ENCODE measurements at places on chromosomes 3 and 15. TPM values are rescaled to one million over a fixed set of nuclear protein-coding genes. Genes with fewer than 3 reads are reported as not detected.
A peak's percentile ranks its signal among the peaks of the same experiment; 100 is the strongest.

GRCh38 chr3:100634493-100635272 is 25.3 kb downstream of the ADGRG7 start:
- H3K27ac ChIP-seq = no peak overlapping the region
- no peak overlapping the region for H3K4me3 ChIP-seq
- H3K36me3 ChIP-seq = no peaks in the 10 kb centered on the region
- H3K4me1 ChIP-seq = peaks cover 15% of the 10 kb centered on the region
- H3K27me3 ChIP-seq = peaks cover 5% of the 10 kb centered on the region

- no peak for DNase-seq
- no peak overlapping the region for H3K4me3 ChIP-seq
These were observed 1.7 kb downstream of the LRRC2 start for GRCh38 chr3:46564190-46565021.

- H3K4me1 ChIP-seq = peaks cover 18% of the 10 kb centered on the region
- DNase-seq = peak; percentile 54
- H3K36me3 ChIP-seq = no peaks in the 10 kb centered on the region
These were observed 15.4 kb upstream of the RFC4 start for GRCh38 chr3:186821429-186822387.

DNA sequence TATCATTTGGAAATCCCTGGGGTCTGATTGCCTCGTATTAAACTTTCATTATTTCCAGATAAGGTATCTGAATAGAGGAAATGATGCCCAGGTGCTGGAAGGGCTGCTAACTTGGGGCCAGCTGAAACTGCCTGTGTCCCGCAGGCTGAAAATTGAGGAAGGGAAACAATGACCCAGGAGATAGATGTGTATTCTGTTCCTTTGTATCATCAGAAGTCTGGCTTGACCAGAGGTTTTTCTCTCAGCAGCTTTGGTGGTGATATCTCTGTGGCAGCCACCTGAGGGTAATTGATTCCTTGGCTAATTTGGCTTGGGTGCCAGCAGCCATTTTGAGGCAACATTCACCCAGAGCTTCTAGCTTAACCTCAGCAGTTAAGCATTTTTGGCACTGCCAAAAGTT is 90.0 kb upstream of the STT3B start:
- peaks cover 5% of the 10 kb centered on the region for H3K4me1 ChIP-seq
- H3K27me3 ChIP-seq = no peaks in the 10 kb centered on the region
- H3K27ac ChIP-seq = no peak overlapping the region
- H3K4me3 ChIP-seq = no peak overlapping the region
- DNase-seq = no peak

DNA sequence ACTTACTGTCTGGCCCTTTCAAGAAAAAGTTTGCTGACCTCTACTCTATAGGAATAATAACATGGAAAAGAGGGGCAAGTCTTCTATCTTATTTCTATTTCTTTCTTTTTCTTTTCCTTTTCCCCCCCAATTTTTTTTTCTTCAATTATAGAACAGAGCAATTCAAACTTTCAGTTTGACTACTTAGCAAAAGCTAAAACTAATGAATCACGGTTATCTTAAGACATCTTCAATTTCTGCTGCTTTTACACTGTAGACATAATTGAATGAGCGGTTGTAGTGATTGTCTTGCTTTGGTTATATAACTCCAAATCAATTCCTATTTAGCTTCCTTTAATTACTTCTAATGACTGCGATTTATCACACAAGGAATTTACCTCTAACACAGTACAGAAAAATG is 74.3 kb upstream of the P2RY1 start:
- H3K4me3 ChIP-seq = no peak overlapping the region
- no peaks in the 10 kb centered on the region for H3K36me3 ChIP-seq
- DNase-seq = no peak
- H3K27ac ChIP-seq = no peak overlapping the region
- H3K4me1 ChIP-seq = no peaks in the 10 kb centered on the region

- no peak overlapping the region for H3K4me3 ChIP-seq
- H3K36me3 ChIP-seq = no peaks in the 10 kb centered on the region
- no peak for DNase-seq
- no peaks in the 10 kb centered on the region for H3K27me3 ChIP-seq
- H3K27ac ChIP-seq = no peak overlapping the region
- H3K4me1 ChIP-seq = no peaks in the 10 kb centered on the region
These were observed 823.0 kb downstream of the CADM2 start for GRCh38 chr3:85781806-85782205.

GRCh38 chr15:74725225-74725774 is at the start of gene CYP1A1:
Gene CYP1A1, minus strand, starts transcription at chr15:74725528. Its CDS starts 2,431 bp downstream, at chr15:74723097.
- peak; percentile 43 for DNase-seq
- peak within 1 kb of the TSS; percentile 66 for H3K4me3 ChIP-seq
- peak within 1 kb of the TSS; percentile 72 for H3K27ac ChIP-seq
- H3K36me3 ChIP-seq = no peaks in the 10 kb centered on the region
- peaks cover 25% of the 10 kb centered on the region for H3K4me1 ChIP-seq

- peaks cover 19% of the 10 kb centered on the region for H3K4me1 ChIP-seq
- no peak overlapping the region for H3K4me3 ChIP-seq
- H3K27me3 ChIP-seq = no peaks in the 10 kb centered on the region
- peak overlapping the region; percentile 50 for H3K27ac ChIP-seq
- H3K36me3 ChIP-seq = peaks cover 42% of the 10 kb centered on the region
These were observed 10.0 kb downstream of the LSG1 start for GRCh38 chr3:194661946-194662345.

DNA sequence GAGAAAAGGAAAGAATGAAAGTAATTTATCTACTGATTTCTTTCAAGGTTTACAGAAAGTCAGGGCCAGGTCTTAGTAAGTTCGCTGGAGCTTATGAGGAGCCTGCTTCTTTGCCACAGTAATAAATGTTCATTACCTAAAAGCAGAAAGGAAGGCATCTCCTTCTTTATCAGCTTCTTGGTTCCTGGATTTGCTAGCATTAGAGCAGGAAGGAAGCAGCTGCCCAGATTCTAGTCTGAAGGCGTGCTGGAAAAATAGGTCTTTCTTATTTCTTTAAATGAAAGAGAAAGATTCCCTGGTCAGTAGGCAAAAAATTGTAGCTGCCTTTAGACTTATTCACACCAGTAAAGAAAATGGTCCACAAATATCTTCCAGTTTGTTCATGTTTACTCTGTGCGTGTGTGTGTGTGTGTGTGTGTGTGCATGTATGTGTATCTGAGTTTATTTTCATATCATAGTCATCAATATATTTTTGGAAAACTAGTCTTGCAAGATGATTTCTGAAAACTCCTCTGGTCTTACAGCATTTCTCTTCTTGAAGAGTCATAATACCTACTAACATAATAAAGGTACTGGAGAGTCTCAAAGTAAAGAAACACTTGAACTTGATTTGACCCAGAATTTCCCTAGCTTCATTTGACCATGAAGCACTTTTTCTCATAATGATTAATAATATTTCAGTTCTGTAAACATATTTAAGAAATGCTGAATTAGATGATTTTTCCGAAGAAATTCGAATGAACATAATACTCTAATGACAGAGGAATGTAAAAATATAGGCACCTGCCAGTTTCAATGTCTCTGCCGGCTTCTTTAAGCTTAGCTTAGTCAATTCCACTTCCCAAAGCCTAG is 255.3 kb upstream of the ZPLD1 start:
- no peaks in the 10 kb centered on the region for H3K36me3 ChIP-seq
- no peak overlapping the region for H3K4me3 ChIP-seq
- H3K27me3 ChIP-seq = no peaks in the 10 kb centered on the region
- peaks cover 5% of the 10 kb centered on the region for H3K4me1 ChIP-seq
- H3K27ac ChIP-seq = no peak overlapping the region
- no peak for DNase-seq

- no peak overlapping the region for H3K4me3 ChIP-seq
- peaks cover 15% of the 10 kb centered on the region for H3K4me1 ChIP-seq
- no peak overlapping the region for H3K27ac ChIP-seq
- H3K36me3 ChIP-seq = no peaks in the 10 kb centered on the region
- no peaks in the 10 kb centered on the region for H3K27me3 ChIP-seq
These were observed 103.7 kb upstream of the TGFBR2 start for GRCh38 chr3:30502742-30503073.

DNA sequence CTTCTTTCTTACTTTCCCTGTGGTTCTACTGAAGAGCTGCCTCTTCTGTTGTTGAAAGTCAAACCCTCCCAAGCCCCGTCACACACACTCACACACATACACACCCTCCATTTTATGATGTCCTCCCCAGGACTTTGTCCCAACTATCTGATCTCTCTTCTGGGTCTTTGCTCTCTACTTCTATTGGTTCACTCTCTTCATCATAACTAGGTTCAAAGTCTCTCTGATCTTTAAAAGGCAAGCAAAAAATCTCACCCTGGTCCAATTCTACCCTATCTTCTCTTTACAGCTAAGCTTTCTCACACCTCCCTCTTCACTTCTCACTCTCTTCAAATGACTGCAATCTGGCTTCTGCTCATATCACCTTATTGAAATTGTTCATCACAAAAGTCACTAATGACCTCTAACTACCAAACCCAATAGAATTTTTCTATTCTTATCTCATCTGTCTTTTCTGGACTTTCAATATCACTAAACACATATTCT is 34.8 kb downstream of the LRRFIP2 start:
- H3K4me1 ChIP-seq = no peaks in the 10 kb centered on the region
- no peak for DNase-seq
- no peaks in the 10 kb centered on the region for H3K27me3 ChIP-seq
- peaks cover 17% of the 10 kb centered on the region for H3K36me3 ChIP-seq

GRCh38 chr3:129553719-129554118 is 10.7 kb downstream of the H1-8 start:
- no peak overlapping the region for H3K27ac ChIP-seq
- H3K27me3 ChIP-seq = peaks cover 16% of the 10 kb centered on the region
- no peak overlapping the region for H3K4me3 ChIP-seq
- no peaks in the 10 kb centered on the region for H3K36me3 ChIP-seq
- DNase-seq = peak; percentile 15
- H3K4me1 ChIP-seq = peaks cover 9% of the 10 kb centered on the region

DNA sequence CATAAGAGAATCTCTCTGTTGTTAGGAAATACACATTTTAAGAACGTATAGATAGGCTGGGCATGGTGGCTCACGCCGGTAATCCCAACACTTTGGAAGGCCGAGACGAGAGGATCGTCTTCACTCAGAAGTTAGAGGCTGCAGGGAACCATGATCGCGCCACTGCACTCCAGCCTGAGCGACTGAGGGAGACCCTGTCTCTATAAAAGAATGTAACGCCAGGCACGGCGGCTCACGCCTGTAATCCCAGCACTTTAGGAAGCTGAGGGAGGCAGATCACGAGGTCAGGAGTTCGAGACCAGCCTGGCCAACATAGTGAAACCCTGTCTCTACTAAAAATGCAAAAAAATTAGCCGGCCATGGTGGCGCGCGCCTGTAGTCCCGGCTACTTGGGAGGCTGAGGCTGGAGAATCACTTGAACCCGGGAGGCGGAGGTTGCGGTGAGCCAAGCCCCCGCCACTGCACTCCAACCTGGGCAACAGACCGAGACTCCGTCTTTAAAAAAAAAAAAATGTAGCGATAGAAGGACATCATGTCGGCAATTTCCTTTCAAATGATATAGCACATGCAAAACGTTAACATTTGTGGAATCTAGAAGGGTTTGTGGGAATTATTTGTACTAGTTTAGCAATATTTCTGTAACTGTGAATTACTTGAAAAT is 730 bp upstream of the RPL14 start:
- no peak for DNase-seq
- H3K4me3 ChIP-seq = peak overlapping the region; percentile 83
- peaks cover 68% of the 10 kb centered on the region for H3K4me1 ChIP-seq
- peak overlapping the region; percentile 92 for H3K27ac ChIP-seq
- H3K27me3 ChIP-seq = no peaks in the 10 kb centered on the region

GRCh38 chr3:122031123-122031468 is 9.0 kb upstream of the ILDR1 start:
- peaks cover 4% of the 10 kb centered on the region for H3K27me3 ChIP-seq
- H3K4me1 ChIP-seq = peaks cover 18% of the 10 kb centered on the region
- H3K27ac ChIP-seq = peak overlapping the region; percentile 86
- peaks cover 6% of the 10 kb centered on the region for H3K36me3 ChIP-seq
- no peak overlapping the region for H3K4me3 ChIP-seq

- no peak for DNase-seq
- H3K36me3 ChIP-seq = no peaks in the 10 kb centered on the region
- H3K4me1 ChIP-seq = no peaks in the 10 kb centered on the region
These were observed 215.8 kb downstream of the RYR3 start for GRCh38 chr15:33526532-33526931.

- H3K27me3 ChIP-seq = peaks cover 7% of the 10 kb centered on the region
- H3K4me1 ChIP-seq = no peaks in the 10 kb centered on the region
- H3K4me3 ChIP-seq = no peak overlapping the region
- H3K36me3 ChIP-seq = no peaks in the 10 kb centered on the region
- H3K27ac ChIP-seq = no peak overlapping the region
- peak; percentile 44 for DNase-seq
These were observed 40.1 kb upstream of the EPHB1 start for GRCh38 chr3:134754768-134755559.

DNA sequence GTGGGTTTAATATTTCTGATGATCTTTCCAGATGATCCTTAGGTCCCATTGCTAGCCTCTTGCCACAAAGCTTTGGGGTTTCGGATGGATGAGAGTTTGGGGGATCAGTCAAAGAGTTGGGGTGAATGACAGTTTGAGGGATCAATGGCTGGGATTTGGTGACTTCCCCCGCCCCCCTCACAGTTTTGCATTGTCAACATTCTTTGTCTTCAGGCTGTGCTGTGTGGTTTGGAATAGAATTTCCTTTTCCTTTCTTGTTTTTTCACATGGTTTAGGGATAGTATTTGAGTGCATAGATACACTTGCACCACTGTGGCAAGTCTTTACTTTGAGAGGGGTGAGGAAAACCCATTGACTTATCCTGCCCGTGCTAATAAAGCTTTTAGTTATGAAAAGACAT is 14.3 kb downstream of the MEF2A start:
- H3K27me3 ChIP-seq = no peaks in the 10 kb centered on the region
- peaks cover 12% of the 10 kb centered on the region for H3K36me3 ChIP-seq
- no peak for DNase-seq
- peaks cover 2% of the 10 kb centered on the region for H3K4me1 ChIP-seq
- H3K4me3 ChIP-seq = no peak overlapping the region

DNA sequence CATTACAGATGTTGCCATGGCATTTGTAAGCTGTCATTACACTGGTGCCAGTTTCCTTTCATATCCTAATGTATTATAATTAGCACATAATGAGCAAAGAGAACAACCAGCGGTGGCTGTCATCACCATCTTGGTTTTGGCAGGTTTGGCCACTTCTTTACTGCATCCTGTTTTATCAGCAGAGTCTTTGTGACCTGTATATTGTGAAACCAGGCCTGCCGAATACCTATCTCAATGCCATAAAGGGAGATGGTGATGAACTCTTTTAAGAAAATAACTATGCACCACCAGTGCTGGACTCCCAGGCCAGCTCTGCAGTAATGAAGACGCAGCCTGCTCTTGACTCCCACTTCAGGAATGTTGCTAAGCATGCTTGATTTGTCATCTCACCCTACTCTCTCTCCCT is 458.1 kb upstream of the NR2F2 start:
- H3K27ac ChIP-seq = no peak overlapping the region
- H3K36me3 ChIP-seq = peaks cover 11% of the 10 kb centered on the region
- DNase-seq = no peak
- peaks cover 18% of the 10 kb centered on the region for H3K27me3 ChIP-seq

GRCh38 chr3:191391861-191392808 is 61.8 kb upstream of the UTS2B start:
- no peak for DNase-seq
- H3K4me3 ChIP-seq = no peak overlapping the region
- H3K36me3 ChIP-seq = no peaks in the 10 kb centered on the region
- H3K4me1 ChIP-seq = no peaks in the 10 kb centered on the region

The TGM5 gene
- not detected for total RNA-seq

The IL5RA gene
- not detected for total RNA-seq

The DPH3 gene
- 14.4 TPM for total RNA-seq

The AHSG gene
- total RNA-seq = not detected

The FGF12 gene
- total RNA-seq = not detected

The PDZRN3 gene
- total RNA-seq = not detected

The GPR176 gene
- total RNA-seq = not detected

The ZNF148 gene
- total RNA-seq = 39.3 TPM

The HRG gene
- not detected for total RNA-seq

The SPATA12 gene
- total RNA-seq = not detected

The ISLR gene
- total RNA-seq = not detected

The C3orf22 gene
- total RNA-seq = not detected

The TGM4 gene
- total RNA-seq = not detected

The DYNC1LI1 gene
- 28.3 TPM for total RNA-seq
